ENCODE measurements at places on chromosomes 7 and 10. TPM values are rescaled to one million over a fixed set of nuclear protein-coding genes. Genes with fewer than 3 reads are reported as not detected.
A peak's percentile ranks its signal among the peaks of the same experiment; 100 is the strongest.

GRCh38 chr10:94225589-94225988 lies 137.2 kb downstream of the NOC3L start:
- DNase-seq = no peak

The SFRP5 gene
- polyA plus RNA-seq = 0.42 TPM

GRCh38 chr10:91551856-91552255 lies 81.0 kb downstream of the PPP1R3C start:
- peak; percentile 62 for DNase-seq

DNA sequence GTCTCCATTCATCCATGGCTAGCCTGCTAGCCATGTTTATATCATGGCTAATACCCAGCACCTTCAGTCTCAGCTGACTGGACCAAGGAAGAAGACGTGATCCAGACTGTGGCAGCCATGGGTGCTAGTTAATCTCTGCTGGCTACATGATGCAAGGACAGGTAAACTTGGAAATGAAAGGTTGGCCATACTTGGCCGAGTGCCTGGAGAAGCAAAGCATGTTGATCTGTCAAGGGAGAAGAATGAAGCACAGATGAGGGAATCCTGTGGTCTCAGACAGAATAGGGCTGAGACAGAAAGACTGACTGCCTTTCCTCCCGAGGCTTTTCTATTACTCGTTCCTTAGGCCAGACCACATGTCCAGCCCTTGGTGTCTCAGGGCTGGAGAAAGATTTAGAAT lies 41.1 kb downstream of the CPVL start:
- DNase-seq = no peak

The PGAM2 gene
- 2,327 TPM for polyA plus RNA-seq

GRCh38 chr7:42714356-42714755 lies 197.5 kb downstream of the C7orf25 start:
- DNase-seq = no peak

The SP8 gene
- polyA plus RNA-seq = not detected

The ZMIZ2 gene
- polyA plus RNA-seq = 26.3 TPM

- DNase-seq = no peak
Observed at GRCh38 chr7:137480401-137480800, 136.9 kb upstream of the PTN start.

DNA sequence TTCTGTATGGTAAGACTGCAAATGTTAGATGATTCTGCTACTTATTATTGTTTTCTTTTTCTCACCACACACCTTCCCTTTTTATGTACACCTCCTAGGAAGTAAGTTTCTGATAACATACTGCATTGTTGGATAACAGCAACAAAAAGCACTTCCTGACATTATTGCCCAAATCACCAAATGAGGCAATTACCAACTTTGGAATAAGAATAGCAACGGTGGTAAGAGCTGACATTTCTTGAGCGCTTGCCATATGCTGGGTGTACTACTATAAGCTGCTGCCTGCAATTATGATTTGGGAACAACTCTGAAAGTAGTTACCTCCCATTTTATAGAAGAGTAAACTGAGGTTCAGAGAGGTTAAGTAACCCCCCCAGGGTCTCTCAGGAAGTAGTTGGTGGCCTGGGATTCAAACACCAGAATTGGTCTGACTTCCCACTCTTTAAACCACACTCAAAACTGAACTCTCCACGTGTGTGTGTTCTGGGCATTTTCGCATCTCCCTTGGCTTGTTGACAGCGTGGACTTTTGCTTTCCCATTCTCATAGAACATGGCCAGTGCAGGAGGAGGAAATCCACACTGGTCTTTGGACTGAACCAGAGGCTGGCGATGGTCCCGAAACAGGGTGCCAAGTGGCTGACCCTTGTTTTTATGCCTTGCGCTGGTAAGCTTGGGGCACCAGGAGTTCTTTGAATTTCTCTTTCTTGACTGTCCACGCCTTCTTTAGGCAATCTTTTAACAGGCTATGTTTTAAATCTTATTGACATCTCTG lies 71.4 kb downstream of the TCF7L2 start:
- DNase-seq = no peak

GRCh38 chr10:74110120-74110519 lies 40.5 kb downstream of the AP3M1 start:
- DNase-seq = no peak

DNA sequence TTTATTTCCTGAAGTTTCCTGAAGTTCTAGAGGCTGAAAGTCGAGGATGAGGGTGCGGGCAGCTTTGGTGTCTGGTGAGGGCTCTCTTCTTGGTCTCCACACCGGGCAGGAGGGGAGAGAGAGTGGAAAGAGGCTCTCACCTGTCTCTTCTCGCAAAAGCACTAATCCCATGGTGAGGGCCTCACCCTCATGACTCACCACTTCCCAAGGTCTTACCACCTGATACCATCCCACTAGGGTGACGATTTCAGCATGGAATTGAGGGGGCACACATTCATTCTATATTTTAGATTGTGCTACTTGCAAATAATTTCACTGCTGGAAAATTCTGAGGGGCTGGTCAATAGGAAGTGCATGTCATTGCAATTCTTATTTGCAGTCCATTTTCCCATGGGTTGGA lies 292.9 kb downstream of the DPP6 start:
- no peak for DNase-seq

DNA sequence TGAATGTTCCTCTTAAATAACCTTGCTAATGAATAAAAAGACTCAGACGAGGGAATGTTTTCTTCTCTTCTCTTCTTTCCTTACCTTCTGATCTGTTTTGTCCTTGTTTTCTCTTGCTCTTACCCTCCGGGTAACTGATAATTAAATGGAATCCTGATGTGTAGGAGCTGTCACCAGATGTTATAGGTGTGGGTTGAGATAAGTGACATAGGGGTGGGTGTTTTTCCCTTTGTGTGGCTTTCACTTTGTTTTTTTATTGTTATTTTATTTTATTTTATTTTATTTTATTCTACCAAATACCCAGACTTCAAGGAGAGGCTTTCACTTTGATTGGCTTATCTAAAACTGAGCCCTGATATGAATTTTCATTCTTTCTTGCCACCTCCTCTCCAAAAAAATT lies 25.5 kb downstream of the ANLN start:
- no peak for DNase-seq

DNA sequence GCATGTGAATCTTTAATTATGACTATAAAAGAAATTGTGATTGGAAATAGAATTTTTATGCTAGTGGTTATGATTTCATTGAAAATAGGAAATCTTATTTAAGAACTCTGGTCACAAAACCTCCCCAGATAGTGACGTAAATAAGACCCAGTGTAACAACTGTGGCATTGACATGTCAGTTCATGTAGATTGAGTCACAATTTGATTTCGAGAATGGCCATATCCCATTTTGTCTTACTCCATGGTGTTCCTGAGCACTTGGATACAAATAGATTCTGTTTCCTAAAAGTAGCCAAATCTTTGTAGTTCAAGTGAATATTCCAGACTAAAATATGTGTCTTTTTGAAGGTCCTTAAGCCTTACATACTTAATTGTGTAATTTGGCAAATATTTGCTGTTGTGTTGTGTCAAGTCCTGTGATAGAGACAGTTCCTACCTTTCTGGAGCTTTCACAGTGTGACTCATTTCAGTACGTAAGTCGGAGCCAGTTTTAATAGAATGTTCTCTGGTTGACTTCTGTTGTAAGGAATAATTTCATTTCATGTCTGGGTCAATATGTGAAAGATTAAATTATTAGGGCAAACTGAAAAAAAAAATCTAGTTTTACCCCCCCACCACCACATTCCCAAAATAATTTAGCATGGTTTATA lies 37.1 kb upstream of the TOMM7 start:
- DNase-seq = no peak

The SGCE gene
- polyA plus RNA-seq = 16.8 TPM

The HK1 gene
- 51.9 TPM for polyA plus RNA-seq

- DNase-seq = no peak
Observed at GRCh38 chr7:74334030-74334429, 44.8 kb downstream of the CLIP2 start.

The DIP2C gene
- polyA plus RNA-seq = 7.1 TPM

- no peak for DNase-seq
Observed at GRCh38 chr7:99083733-99084132, 60.2 kb downstream of the SMURF1 start.

The GRM3 gene
- 0.01 TPM for polyA plus RNA-seq

DNA sequence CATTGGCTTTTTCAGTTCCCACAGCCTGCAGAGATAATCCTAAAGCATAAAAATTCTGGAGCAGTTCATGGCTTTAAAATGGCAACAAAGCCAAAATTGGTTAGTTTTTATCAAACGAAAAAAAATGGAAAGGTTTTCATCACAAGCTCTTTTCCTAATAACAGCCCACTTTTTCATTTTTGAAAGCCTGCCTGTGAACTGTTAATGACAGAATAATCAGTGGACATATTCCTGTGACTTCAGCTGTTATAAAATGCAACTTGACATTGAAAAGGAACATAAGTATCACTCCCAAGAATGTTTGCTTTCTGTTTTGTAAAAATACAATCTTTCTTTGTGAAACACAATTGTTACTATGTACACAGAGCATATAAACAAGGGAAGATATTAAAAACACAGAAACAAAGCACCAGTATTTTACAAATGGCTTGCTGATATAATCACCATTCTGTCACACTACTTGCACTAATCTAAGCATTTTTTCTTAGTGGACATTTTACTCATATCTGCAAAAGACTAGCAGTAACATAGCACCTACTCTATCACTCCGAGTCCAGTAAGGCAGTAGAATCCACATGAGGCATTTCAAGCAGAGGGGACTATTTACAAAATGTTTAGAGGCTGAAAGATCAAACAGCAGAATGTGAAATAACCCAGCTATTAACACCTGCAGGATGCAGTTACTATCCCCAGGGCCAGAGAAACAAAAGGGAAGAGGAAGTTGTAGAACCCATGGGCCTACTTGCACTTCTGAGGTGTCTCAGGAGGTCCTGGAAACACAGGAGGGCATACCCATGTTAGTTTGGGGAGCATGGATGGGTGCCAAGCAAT lies 26.4 kb downstream of the MACC1 start:
- DNase-seq = no peak

Measured in heart right ventricle (tissue), 16 donors.